ENCODE measurements at places on chromosomes 5 and 9.

- DNase-seq: no peak
Observed at GRCh38 chr5:132467287-132467984, 23.1 kb downstream of the IRF1 start.

DNA sequence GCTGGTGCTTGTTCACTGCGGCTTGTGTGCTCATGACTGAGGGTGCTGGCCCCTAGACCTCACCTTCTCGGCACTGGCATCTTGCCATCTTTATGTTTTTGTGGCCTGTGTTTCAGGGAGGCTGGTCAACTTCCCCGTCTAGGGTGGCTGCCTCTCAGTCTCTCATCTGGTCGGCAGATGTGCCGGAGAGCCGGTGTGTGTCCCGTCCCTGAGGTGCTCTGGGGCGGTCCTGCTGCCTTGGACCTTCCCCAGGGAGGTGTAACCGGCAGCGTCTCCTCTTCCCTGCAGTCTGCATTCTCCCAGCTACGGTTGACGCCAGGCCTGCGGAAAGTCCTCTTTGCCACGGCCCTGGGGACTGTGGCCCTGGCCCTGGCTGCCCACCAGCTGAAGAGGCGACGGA, 5.6 kb downstream of the MIGA2 start:
- no peak for DNase-seq

DNA sequence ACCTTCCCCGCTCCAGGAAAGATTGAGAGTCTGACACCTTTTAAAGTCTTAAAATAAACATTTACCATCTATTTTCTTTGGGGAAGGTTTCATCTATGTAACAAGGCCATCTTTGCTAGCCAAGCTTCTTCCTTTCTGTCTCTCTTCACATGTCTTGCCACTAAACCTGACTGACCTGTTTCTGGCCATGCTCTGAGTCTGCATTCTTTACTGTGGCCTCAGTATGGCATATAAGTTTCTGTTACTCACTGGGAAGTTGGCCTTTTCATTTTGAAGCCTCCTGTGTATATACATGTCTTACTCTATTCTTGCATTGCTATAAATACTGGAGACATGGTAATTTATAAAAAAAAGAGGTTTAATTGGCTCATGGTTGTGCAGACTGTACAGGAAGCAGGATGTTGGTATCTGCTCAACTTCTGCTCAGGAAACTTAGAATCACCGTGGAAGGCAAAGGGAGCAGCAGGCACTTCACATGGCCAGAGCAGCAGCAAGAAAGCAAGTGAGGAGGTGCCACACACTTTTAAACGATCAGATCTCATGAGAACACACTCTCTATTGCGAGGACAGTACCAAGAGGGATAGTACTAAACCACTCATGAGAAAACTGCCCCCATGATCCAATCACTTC, 48.1 kb downstream of the KCNV2 start:
- no peak for DNase-seq

GRCh38 chr9:107067739-107068416, 204.9 kb downstream of the ZNF462 start:
- DNase-seq: no peak

DNA sequence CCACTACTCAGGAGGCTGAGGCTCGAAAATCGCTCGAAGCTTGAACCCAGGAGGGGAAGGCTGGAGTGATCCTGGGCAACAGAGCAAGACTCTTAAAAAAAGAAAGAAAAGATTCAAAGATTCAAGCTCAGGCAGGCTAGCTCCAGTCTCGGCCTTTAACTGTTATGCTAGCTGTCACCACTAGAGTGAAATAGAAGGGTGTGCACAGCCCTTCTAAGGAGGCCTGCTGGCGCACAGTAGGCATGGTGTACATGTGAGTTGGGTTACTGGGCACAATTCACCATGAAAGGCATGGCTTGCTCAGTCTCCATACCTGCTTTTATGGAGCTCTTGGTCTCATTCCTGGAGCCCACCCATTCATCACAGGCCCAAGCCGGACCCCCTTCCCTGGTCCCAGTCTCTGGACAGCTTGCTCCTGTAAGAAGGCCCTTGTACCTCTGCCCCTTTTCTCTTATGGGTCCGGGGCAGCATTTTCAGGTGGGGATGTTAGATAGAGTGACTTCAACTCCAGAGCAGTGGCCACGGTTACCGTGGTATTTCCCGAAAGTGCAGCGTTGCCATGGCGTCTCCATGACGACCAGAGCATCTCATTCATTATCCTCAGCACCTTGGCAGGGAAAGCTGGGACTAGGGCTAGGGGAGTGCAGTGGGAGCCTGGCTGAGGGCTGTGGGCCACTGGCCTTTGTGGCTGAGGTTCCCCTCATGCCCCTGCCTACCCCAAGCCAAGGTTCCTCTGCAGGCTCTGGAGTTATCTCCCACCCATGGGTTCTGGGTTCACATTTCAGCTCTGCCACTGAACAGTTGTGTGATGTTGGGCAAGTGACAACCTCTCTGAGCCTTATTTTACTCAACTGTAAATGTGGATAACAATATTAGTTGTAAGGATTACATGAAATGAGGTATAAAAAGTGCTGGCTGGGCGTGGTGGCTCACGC, 5.7 kb downstream of the NDST1 start:
- DNase-seq: no peak

GRCh38 chr9:27154908-27155307, 45.9 kb downstream of the TEK start:
- no peak for DNase-seq

DNA sequence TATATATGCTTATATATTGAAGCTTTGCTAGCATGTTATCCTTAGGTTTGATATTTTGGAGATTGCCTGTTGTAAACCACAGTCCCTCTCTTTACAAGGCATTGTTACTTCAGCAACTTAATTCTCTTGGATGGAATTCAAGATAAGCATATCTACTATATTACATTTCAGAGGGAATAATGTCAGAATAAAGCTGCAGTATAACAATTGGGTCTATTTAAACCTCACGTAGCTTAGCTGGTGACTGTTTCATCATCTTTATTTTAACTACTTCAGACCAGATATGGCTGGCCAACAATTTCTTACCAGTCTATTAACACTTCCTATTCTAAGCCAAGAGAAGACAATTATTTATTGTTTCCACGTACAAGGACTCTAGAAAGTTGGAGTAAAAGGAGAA, 27.1 kb downstream of the ZCCHC10 start:
- no peak for DNase-seq

GRCh38 chr9:133862585-133863256, 124.6 kb upstream of the SARDH start:
- no peak for DNase-seq

GRCh38 chr9:132609184-132609583, 26.8 kb downstream of the BARHL1 start:
- peak; percentile 96 for DNase-seq

Measured in WERI-Rb-1 (cell line).